Stimulated activated CD4-positive, alpha-beta T cell treated with anti-CD3 and anti-CD28 coated beads, Interleukin-2, amount 100 ng/mL, for 48 hours (primary cell): ENCODE measurements at places on chromosomes 6 and 20.

DNA sequence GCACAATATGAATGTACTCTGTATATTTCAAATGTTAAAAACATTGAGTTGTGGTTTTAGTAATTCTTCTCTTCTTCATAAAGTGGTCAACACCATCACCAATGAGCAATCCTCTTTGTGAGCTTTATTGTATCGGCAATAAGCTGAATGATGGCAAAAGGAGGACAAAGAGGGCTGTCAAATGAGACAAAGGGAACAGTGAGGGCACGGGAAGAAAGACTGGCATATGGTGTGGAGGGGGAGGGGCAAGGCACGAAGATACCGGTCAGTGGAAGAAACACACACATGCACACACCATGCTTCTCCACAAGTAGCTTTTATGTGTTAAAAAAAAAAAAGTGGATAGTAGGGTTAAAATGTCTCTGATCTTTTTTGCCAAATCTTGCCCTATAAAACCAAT lies 506.8 kb upstream of the CITED2 start:
- no peak for DNase-seq

- no peak for DNase-seq
Observed at GRCh38 chr6:113997116-113997515, 26.2 kb upstream of the HDAC2 start.

GRCh38 chr6:74320074-74320473 lies 624.1 kb downstream of the CD109 start:
- no peak for DNase-seq

- no peak for DNase-seq
Observed at GRCh38 chr6:44681761-44682160, 294.3 kb downstream of the CDC5L start.

DNA sequence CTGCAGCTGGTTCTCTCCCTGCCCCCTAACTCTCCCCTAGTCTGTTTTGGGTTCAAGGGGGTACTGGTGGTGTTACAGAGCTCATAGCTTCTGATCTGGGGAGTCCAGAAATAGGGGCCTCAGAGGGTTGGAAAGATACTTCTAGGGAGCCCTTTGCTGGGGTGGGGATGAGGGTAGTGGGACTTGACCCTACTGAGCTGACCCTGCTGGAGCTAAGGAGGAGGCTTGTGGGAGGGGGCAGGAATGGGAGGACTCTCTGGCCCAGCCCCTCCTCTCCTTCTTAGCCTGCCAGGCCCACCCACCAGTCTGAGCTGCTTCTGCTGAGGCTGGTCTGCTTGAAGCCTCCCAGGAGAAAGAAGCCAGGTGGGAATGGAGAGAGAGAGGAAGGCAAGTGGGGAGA lies at the start of gene EGFL8:
TSS of gene EGFL8 (plus strand) at position 301 of the 400 bp plus-strand sequence. CDS start 1,571 bp downstream, outside the sequence.
- no peak for DNase-seq

GRCh38 chr6:13586603-13587542 lies 12.5 kb downstream of the SIRT5 start:
- DNase-seq, result no peak

GRCh38 chr6:22067122-22067521 lies 229.7 kb downstream of the PRL start:
- DNase-seq, result no peak

GRCh38 chr20:3797592-3798372 lies 1.7 kb downstream of the CDC25B start:
- no peak for DNase-seq

- no peak for DNase-seq
Observed at GRCh38 chr6:158567152-158567551, 7.3 kb downstream of the TMEM181 start.

DNA sequence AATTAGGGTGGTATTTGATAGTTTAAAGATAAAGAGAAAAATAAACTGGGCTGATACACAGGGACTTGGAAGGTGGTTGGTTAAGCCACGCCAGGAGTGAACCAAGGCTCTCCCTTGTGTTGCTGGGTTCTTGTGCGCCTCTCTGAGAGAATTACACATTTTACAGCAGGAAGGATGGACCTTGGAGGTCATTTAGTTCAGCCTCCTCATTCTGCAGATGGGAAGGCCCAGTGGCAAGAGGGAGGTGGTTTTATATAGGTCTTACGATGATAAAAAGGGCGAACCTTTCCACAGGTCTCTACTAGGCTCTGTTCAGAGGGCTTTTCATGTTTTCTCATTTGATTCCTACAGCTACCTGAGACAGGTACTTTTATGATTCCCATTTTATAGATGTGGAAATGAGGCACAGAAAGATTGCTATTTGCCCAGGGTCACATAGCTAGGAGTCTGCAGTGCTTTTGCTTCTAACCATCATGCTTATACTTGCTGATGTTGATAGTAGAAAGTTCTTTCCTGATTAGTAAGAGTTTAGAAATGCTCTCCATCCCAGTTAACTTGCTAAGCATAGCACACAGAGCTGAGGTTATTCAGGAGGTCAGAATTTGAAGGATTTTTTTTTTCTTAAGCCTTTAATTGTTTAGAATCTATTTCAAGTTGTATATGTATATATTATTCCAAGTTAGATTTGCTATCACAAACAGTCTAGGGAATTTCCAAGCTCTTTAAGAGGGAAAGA lies 12.8 kb downstream of the HIVEP1 start:
- no peak for DNase-seq

GRCh38 chr20:50980851-50981713 lies 22.5 kb downstream of the MOCS3 start:
- peak; percentile 73 for DNase-seq

GRCh38 chr20:25697132-25697446 lies 436 bp upstream of the ZNF337 start:
- no peak for DNase-seq

DNA sequence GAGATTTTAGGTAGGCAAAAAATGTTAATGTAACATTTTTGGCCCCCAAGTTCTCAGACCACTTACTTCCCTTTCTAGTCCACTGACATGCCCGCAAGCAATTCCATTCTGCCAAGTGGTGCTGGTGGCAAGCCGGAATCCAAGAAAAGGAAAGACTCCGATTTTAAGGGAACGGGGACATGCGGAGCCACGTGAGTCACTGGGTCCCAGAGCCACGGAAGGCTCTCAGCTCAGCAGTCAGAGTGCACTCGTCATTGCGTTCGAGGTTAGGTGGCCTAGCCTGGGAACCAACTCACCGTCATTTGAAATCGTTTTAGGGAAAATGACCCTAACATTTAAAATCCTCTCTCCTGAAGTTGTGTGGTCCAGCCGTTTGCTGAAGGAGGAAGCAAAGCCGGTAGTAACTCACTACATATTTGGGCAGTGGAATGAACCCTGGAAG lies 711 bp upstream of the SIRT5 start:
- DNase-seq, result peak; percentile 21

DNA sequence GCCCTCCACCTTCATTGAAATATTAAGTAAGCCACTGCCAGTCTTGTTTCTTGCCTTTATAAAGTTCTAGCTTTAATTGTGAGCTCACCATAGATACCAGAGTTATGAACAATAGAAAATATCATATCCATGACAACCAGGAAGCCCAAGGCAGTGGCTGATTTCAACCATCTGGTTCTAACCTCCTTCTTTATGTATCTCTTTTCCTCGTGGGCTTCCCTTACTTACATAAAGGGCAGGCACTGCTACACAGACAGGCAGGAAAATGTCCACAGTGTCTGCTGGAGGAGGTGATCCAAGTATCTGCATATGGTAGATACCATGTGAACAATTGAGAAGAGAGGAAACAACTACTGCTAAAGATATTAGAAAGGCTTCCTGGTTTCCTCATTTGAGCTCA lies 65.2 kb upstream of the PRND start:
- no peak for DNase-seq

- no peak for DNase-seq
Observed at GRCh38 chr20:37295595-37295994, 6.1 kb downstream of the MANBAL start.

GRCh38 chr20:63626424-63627128 lies at the start of gene GMEB2:
GMEB2 (minus strand) TSS chr20:63627101; CDS start chr20:63619397, 7,704 bp downstream.
- peak; percentile 93 for DNase-seq

GRCh38 chr6:12359036-12359435 lies 68.9 kb downstream of the EDN1 start:
- no peak for DNase-seq

DNA sequence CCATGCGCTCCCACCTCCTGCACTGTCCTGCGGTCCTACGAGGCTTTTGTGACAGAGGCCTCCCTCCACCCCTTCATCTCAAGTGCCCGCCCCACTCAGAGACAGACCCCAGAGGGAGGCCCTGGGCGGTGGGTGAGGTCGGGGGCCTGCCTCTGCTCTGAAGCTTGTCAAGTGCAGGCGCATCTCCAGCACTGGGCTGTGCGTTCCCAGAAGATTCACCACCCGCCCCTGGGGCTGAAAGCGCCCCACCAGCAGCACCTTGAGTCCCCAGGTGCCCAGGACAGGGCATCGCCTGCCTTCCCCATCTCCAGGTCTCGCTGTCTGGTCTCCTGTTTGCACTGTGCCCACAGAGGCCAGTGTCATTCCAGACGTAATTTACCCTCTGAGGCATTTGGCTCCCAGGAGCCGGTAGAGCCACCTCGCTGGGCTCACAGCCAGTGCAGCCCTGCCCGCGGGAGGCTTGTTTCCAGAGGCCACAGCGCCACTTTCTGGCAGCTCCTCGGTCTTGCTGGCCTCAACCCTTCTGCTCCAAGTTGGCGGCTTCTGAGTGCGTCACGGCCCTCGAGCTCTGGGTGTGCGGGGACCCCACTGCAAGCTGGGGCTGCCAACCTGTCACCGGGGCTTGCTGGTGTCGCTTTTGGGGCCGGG lies 191.1 kb downstream of the TAF4 start:
- no peak for DNase-seq

GRCh38 chr6:26421259-26422144 lies 18.8 kb upstream of the BTN3A3 start:
- DNase-seq, result no peak

DNA sequence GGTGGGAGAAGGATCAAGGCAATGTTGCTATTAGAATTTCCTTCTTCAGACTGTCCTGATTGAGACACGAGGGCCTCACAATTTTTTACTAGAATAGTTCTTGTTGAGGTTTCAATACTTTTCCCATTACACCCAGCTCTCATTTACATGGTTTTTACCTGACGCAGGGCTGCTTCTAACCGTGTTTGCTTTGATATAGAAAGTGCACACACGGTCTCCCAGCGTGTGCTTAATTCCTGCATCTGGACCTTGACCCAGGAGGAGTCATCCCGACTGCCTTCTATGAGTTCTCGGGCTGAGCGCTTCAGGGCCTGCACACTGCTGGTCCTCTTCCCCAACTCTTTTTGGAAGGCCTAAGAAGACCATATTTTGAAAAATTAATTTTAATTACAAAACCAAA lies 160.2 kb downstream of the DST start:
- DNase-seq, result no peak

DNA sequence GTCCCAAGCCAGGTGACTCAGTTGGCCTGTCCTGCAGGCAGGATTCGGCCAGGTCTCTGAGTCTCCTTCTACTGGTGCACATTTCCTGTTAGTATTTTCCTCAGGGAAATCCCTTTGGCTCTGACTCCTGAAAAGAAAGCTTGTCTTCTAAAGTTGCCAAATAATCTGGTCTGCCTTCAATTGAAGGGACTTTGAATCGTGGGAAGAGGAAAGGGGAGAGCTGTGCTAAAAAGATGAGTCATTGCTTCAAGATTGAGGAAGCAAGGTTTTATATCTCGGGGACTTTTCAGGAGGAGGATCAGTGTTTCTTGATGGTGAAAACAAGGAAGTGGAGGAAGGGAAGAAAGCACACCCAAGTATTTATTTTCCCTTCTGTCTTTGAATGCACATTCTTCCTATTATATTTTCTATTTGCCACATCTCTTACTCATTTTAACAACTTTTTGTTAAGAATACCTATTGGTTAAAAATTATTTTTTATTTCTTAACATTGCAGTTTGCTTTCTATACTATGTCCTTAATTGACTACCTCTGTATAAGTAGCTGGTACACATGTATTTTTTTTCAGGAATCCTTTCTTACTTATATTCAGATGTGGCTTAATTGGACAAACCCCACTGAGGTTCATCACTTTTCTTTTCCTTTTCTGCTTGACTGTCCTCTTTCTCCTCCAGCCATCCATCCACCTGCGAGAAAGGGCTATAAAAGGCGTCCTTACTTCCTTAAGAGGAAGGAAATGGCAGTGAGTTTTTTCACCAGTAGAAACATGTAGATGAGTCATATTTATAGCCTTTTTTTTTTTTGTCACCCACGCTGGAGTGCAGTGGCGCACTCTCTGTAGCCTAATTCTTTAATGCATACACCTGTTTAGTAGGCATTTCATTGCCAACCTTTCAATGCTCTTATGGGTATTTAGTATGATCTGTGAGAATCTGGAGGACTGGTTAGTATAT lies 15.0 kb upstream of the IFNGR1 start:
- no peak for DNase-seq

- no peak for DNase-seq
Observed at GRCh38 chr6:149907317-149907716, 9.4 kb upstream of the RAET1E start.

GRCh38 chr6:125198398-125198937 lies 44.9 kb downstream of the TPD52L1 start:
- no peak for DNase-seq

GRCh38 chr6:18392346-18392877 lies 5.3 kb downstream of the RNF144B start:
- DNase-seq, result no peak

- no peak for DNase-seq
Observed at GRCh38 chr20:47988676-47989075, 203.4 kb upstream of the SULF2 start.

- no peak for DNase-seq
Observed at GRCh38 chr6:110128418-110128817, 51.1 kb downstream of the WASF1 start.

GRCh38 chr20:3093861-3094361 lies 9.4 kb upstream of the AVP start:
- DNase-seq, result no peak

- no peak for DNase-seq
Observed at GRCh38 chr6:155604991-155605390, 149.4 kb upstream of the NOX3 start.

GRCh38 chr6:111462770-111463391 lies 20.1 kb downstream of the REV3L start:
- DNase-seq, result no peak

DNA sequence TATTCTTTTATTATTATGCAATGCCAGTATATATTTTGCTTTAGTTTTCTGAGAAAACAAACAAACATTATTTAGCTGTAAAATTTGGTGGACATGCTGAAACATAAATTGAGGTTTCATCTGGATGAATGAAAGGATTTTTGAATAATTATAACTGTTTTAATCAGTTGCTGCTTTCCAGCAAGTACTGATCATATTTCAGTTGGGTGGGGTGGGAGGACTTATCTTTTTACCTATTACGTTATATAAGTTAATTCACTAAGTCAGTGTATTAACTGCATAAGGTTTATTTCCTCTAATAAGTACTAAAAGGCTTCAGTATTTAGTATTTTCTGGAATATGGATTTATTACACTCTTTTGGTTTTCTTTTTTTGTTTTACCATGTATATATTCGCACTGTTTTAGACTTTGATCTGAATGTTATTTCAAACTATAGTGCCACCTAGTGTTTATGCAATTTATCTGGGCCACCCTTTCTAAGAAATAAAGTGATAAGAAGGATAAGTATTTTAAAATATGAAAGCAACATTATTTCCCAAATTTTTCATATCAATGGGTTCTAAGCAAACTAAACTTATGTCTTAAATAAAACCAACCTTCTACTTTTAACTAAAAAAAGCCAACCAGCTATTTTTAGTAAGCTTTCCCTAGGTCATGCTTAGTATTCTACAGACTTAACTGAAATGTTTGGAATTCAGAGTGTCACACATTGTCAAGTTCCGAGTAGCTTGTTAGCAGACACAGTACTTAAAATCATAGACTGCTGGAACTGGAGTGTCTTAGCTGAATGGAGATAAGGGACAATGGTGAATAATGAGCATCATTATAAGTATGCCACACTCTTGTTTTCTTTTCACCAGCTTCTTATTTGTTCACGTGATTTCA lies 105.4 kb upstream of the MCHR2 start:
- no peak for DNase-seq

- DNase-seq, result no peak
Observed at GRCh38 chr6:114430534-114431124, 87.8 kb upstream of the HS3ST5 start.
